ENCODE measurements at places on chromosomes 1 and 21. TPM values are rescaled to one million over a fixed set of nuclear protein-coding genes. Genes with fewer than 3 reads are reported as not detected.

Gene HPCA
- total RNA-seq: not detected

Gene MANEAL
- total RNA-seq: 1.6 TPM

Gene SUSD4
- 11.0 TPM for total RNA-seq

Gene ATP1A2
- 176 TPM for total RNA-seq

GRCh38 chr1:89440911-89441310 is 77.1 kb downstream of the GBP6 start:
- no peak for DNase-seq

DNA sequence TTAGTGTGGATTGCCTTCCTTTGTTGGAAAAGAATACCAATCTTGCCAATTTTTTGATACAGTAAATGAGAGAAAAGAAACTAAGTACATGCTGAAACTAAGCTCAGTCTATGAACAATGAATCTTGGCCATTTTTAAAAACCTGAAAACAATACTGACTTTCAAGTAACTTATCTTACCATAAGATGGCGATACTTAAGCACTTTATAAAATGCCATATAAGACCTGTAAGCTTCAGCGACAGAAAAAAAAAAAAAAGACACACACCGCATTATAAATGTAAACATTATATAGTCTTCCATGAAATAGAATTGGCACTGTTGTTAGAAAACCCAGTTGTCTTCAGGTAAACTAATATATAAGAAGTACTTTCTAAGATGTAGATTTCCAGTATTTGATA is 3.0 kb downstream of the OLFM3 start:
- DNase-seq: no peak

- DNase-seq: peak; percentile 10
Measured at GRCh38 chr1:155195201-155196102, 12.2 kb downstream of the THBS3 start.

DNA sequence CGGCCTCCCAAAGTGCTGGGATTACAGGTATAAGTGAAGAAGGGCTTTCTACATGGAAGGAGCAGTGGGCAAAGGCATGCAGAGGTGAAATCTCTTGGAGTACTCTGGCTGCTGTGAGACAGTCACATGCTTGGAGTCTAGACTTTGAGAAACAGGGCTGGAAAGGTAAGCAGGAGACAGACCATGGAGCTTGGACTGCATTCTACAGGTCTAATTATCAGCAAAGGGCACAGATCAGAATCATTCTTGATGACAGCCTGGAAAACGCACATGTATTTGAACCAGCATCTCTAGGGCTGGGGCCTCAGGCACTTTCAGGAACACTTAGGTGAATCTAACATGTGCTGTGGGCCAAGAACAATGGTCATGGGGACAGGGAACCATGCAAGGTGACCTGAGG is 7.3 kb upstream of the PRELP start:
- no peak for DNase-seq

Gene CFAP74
- not detected for total RNA-seq

- DNase-seq: no peak
Measured at GRCh38 chr1:61337441-61337951, 255.1 kb downstream of the NFIA start.

DNA sequence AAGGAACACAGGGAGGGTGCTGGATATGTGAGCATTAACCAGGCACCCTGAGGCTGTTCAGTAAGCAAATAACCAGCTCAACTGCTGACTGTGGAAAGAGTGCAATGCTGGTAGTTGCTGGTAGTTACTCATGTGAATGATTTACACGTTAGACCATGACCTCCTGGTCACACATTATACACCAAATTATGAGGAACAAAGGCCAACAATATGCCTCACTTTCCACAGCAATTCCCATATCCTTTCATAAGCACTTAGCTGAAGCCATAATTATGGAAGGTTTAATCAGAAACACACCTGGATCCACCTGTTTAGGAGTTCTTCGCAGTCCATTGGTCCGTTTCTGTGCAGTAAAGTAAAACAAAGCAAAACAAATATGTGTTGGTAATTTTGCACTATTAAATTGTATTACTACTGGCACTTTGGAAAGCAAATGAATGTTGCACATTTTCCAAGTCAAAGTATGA is 281.8 kb downstream of the VAV3 start:
- no peak for DNase-seq

Gene CLCA1
- total RNA-seq: not detected

DNA sequence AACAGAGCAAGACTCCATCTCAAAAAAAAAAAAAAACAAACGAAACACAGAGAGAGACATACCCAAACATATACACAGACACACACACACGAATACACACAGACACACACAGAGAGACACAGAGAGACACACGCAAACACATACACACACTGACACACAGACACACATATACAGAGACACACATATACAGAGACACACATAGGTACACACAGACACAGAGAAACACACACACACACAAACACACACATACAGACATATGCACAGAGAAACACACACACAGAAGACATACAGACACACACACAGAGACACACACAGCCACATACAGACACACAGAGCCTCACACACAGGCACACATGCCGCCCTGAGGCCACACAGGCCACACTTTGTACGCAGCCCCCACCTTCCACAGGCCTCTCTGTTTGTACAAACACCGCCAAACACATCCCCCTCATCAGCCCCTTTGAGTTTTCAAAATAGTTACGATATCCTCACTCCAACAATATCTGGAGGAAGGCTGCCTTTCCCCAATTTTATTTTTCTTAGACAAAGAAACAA is 57.5 kb upstream of the ABCG1 start:
- DNase-seq: no peak

Gene FCRL2
- total RNA-seq: not detected

Gene GUCA2B
- not detected for total RNA-seq

Gene TXLNA
- total RNA-seq: 35.6 TPM

GRCh38 chr21:44850208-44850800 is 23.2 kb downstream of the PTTG1IP start:
- no peak for DNase-seq

Gene OR2L5
- not detected for total RNA-seq

Gene LEMD1
- not detected for total RNA-seq

- no peak for DNase-seq
Measured at GRCh38 chr21:45228171-45228641, 59.5 kb downstream of the POFUT2 start.

- DNase-seq: no peak
Measured at GRCh38 chr1:37875833-37876232, 16.4 kb upstream of the MTF1 start.

- DNase-seq: peak; percentile 72
Measured at GRCh38 chr1:55623311-55623710, 408.1 kb upstream of the USP24 start.

DNA sequence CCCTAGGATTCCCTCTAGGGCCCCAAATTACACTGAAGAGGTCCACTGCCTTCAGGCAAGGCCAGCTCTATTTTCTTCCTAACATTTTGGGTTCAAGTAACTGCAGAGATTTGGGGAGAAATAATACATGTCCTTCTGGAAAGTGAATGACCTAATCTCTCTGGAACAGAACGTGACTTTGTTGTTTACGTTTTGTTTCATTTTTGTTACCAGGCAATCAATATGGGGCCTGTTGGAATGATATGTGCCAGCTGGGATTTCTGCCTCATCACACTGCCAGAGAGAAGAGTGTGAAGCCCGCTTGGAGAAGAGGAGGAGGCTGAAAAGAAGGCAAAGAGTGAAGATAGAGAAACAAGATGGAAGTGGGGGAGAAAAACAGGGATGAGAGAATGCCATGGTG is 116.7 kb downstream of the FASLG start:
- no peak for DNase-seq

DNA sequence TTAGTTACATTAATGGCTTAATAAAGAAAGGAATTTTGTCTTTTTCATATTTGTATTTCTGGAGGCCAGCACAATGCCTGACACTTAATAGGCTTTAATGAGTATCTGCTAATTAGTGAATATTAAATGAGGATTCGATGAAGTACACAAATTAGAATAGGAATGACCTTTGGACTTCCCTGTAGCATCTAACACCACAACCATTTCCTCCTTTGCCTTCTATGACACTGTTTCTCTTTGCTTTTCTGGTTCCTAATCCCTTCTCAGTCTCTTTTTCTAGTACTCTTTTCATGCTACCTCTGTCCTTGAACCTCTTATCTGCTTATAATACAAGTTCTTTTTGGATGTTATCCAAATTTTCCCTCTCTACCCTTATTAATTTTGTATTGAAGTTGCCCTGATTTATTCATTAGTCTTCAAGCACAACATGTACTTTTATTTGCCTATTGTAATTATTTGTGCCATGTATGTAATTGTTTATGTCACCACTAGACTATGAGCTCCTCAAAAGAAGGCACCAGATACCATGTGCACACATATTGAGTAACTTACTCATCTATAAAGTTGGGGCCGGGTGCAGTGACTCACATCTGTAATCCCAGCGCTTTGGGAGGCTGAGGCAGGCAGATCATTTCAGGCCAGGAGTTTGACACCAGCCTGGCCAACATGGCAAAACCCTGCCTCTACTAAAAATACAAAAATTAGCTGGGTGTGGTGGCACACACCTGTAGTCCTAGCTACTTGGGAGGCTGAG is 23.8 kb downstream of the RPS27 start:
- no peak for DNase-seq

- DNase-seq: no peak
Measured at GRCh38 chr1:162466797-162467196, 30.8 kb upstream of the UHMK1 start.

- no peak for DNase-seq
Measured at GRCh38 chr1:209845408-209845725, 17.6 kb downstream of the UTP25 start.

Gene SOX13
- total RNA-seq: 14.4 TPM

DNA sequence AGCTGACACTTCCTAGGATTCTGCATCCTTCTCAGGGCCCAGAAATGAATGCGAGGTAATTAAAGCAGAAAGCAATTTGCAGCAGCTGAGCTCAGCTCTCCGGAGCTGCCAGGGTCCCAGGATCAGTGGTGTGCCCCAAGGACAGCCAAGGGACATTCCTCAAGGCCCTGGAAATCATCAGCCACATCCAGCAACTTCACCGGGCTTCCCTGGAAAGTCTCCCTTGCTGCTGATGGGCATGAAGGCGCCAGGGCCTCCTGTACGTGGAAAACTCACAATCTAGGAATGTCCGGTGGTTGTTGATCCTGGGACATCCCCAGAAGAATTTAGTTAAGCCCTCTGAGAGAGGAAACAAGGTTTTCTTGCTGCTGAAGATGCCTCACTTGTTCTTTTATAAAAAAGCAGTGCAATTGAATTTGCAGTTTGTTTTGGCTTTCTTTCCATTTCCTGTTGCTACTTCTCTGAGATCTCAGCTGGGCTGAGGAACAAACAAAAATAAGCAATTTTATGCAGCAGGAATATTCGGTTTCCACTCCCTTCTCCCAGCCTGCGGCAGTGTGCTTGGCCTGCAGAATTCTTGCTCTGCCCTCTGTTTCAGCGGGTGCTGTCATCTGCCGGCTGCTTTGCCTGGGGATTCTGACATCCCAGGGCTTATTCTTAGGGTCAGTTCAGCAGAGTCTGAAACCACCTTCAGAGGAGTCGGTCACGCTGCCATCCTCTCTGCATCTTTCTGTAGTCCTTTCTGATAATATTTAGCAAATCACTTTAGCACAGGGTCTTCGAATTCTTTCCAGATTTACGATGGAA is 85.9 kb downstream of the TCP10L start:
- DNase-seq: peak; percentile 63

Gene ELAPOR1
- 0.21 TPM for total RNA-seq

DNA sequence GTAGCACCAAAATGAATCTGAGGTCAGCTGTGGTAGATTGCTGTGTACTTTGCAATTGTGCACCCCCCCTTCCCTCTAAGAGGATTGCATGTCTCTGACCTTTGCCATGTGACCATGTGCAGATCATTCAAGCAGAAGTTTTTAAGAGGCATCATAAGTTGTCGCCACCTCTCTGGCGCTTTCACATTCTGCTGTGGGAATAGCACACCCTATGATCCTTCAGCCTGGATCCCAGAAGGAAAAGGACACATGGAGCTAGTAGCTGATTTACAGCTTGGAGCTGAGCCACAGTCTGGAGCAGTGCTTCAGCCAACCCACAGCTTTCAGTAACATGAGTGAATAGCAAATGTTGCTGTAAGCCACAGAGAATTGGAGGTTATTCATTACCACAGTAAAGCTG is 158.5 kb downstream of the TSEN15 start:
- DNase-seq: no peak

Gene RHOU
- total RNA-seq: 16.5 TPM

DNA sequence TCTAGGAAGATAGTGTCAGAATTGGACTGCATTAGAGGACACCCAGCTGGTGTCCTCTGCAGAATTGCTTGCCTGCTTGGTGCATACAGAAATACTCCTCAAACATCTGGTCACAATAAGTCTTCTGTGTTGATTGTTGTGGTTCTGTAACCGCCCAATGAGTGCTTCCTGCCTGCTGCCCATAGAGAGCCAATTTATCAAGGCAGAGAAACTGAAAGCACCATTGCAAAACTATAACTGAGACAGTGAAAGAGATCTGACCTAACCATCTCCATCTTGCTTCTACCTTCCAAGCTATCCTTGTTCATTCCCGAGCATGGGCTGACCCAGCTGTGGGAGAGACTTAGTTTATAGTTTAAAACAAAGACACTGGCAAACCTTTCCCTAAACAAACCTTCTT is 462.4 kb upstream of the RGS18 start:
- no peak for DNase-seq

DNA sequence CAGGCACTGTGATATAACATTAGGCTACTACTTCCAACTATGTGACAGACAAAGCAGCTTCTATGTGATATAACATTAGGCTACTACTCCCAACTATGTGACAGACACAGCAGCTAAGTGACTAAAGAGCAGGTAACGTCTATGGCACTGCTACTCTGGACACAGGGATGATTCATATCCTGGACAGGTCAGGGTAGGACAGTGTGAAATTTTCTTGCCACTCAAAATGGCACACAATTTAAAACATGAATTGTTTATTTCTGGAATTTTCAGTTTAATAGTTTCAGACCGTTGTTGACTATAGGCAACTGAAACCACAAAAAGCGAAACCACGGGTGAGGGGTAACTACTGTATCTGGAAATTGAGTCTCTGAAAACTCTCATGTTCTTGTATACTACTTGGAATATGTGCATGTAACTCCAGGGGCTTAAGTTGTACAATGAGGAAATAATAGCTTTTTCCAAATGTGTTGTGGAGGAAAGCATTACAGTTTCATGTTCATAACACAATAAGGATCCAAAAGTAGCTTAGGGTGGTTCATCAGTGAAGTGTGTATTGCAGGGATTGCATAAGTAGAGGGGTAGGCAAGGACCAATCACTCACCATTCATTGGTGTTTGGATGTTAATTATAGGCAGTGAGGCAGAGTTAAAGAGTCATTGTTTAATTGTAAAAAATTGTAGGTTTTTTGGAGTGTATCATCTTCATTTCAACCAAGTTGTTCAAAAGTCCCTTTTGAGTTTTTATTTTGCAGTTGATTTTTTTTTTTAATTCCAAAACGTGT is 5.3 kb downstream of the DTL start:
- DNase-seq: no peak

Gene CFHR4
- not detected for total RNA-seq
